ENCODE measurements at places on chromosomes 13 and 19. TPM values are rescaled to one million over a fixed set of nuclear protein-coding genes. Genes with fewer than 3 reads are reported as not detected.

Gene FXYD1
- total RNA-seq, result 261 TPM

Gene CTU1
- 11.2 TPM for total RNA-seq

Gene KLK2
- total RNA-seq, result not detected

Gene RDH8
- not detected for total RNA-seq

DNA sequence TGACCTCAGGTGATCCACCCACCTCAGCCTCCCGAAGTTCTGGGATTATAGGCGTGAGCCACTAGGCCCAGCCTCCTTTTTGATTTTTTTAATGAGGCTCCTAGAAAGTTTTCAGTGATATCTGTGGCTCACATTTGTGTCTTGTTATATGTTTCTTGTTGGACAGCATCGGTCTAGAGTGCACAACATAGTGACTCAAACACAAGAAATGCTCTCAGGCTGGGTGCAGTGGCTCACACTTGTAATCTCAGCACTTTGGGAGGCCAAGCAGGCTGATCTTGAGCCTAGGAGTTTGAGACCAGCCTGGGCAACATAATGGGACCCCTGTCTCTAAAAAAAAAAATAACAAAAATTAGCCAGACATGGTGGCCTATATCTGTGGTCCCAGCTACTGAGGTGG is 8.2 kb downstream of the PHF11 start:
- H3K27ac ChIP-seq, result no peak overlapping the region
- no peak for DNase-seq
- no peak overlapping the region for H3K4me3 ChIP-seq
- H3K27me3 ChIP-seq, result no peaks in the 10 kb centered on the region
- H3K36me3 ChIP-seq, result peaks cover 20% of the 10 kb centered on the region
- peaks cover 3% of the 10 kb centered on the region for H3K4me1 ChIP-seq

DNA sequence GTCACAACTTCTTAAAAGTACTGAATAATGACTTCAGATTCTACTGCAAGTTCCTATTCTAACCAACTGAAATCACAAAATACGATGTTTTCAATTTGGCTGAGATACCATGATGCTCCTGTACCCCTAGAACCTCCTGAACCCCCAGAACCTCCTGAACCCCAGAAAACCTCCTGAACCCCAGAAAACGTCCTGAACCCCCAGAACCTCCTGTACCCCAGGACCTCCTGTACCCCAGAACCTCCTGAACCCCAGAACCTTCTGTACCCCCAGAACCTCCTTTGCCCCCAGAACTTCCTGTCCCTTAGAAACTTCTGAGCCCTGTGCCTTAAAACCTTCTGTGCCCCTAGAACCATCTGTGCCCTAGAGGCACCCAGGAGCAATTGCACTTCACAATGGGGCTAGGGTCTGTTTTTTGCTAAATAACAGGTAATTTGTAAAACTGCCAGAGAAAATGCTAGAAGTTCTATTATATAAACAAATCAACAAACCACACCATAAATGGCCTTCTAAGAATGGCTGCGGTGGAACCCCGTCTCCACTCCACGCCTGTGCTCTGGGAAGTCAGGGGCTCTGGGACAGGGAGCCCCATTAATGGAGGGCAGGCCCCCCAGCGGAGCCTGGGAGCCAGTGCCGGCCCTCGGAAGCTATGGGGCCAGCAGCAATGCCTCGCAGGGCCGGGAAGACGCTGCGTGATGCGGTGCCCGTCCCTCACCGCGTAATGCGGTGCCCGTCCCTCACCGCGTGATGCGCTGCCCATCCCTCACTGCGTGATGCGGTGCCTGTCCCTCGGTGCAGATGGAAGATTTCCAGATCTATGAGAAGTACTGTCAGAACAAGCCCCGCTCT is 21.3 kb upstream of the F7 start:
- no peak overlapping the region for H3K27ac ChIP-seq
- peaks cover 48% of the 10 kb centered on the region for H3K36me3 ChIP-seq
- no peaks in the 10 kb centered on the region for H3K4me1 ChIP-seq
- H3K4me3 ChIP-seq, result no peak overlapping the region
- H3K27me3 ChIP-seq, result no peaks in the 10 kb centered on the region
- peak; percentile 13 for DNase-seq

GRCh38 chr13:56501750-56502149 is 639.0 kb upstream of the PRR20A start:
- no peak overlapping the region for H3K4me3 ChIP-seq
- H3K4me1 ChIP-seq, result no peaks in the 10 kb centered on the region
- H3K27me3 ChIP-seq, result no peaks in the 10 kb centered on the region

- H3K36me3 ChIP-seq, result no peaks in the 10 kb centered on the region
- no peaks in the 10 kb centered on the region for H3K27me3 ChIP-seq
- DNase-seq, result no peak
- H3K4me3 ChIP-seq, result no peak overlapping the region
- no peaks in the 10 kb centered on the region for H3K4me1 ChIP-seq
Measured at GRCh38 chr19:28436320-28436719, 776.6 kb downstream of the UQCRFS1 start.

DNA sequence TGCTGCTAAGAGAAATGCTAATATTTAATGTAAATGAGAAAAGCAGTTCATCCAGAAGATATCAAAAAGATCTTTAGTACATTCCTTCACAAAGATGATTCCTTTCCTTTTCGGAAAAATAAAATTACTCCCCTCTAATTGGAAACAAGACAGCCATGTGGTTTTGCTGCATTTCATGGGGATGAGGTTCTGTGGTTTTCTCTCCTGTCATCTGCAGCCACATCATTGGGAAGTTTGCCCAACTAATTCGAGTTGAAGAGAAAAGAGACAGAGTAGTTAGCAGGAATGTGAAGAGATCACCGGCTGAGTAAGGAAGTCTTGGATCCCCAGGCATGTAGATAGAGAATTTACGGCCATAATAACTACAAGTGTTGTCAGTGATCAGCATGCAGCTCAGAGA is 122.1 kb downstream of the CYSLTR2 start:
- no peaks in the 10 kb centered on the region for H3K4me1 ChIP-seq
- no peak overlapping the region for H3K4me3 ChIP-seq
- H3K36me3 ChIP-seq, result no peaks in the 10 kb centered on the region
- H3K27ac ChIP-seq, result no peak overlapping the region

GRCh38 chr13:98668155-98668554 is 84.3 kb downstream of the SLC15A1 start:
- H3K4me1 ChIP-seq, result no peaks in the 10 kb centered on the region
- H3K4me3 ChIP-seq, result no peak overlapping the region
- H3K27ac ChIP-seq, result no peak overlapping the region
- DNase-seq, result no peak
- H3K36me3 ChIP-seq, result no peaks in the 10 kb centered on the region

Measured in heart left ventricle (tissue), 16 donors.